ENCODE measurements at places on chromosomes 7 and 10.
A peak's percentile ranks its signal among the peaks of the same experiment; 100 is the strongest.

DNA sequence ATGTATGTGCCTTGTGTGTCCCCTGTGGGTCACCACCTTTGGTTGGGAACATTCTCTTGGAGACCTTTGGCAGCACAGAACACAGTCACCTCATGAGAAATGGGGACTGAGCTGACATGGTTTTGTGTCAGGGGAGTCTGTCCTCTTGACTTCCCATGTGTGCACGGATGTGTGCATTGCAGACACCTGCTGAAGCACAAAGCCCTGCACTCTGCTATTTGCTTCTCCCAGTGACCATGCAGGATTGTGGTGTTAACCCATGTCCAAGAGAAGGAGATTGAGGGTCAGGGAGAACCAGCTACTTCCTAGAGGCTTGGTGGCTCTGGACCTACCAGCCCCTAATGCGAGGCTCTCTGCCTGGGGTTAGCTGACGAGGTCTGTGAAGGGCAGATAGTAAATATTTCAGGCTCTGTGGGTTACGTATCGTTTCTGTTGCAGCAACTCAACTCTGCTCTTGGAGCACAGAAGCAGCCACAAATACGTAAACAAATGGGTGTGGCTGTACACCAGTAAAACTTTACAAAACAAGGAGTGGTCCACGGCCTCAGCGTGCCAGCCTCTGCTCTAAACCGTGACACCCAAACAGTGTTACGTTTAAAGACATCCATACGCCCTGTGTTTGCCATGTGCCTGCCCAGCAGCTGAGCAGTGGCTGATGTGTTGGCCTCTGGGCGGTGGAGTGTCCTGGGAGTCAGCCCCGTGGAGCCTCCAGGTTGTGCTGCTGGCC is 51.7 kb downstream of the ADCY1 start:
- DNase-seq, result no peak

DNA sequence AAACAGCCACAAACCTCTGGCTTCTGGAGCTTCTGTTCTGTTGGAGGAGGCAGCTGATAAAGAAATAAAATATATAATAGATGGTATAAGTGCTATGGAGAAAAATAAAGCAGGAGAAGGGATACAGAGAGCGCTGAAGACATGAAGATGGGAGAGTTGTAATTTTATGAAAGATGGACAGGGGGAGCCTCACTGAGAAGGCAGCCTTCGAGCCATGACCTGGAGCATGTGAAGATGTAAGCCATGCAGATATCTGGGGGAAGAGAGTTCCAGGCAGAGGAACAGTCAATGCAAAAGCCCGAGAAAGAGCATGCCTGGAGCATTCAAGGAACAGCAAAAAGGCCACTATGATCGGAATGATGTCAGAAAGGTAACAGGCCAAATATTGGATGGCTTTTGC is 187.5 kb downstream of the KIAA1217 start:
- DNase-seq, result no peak

GRCh38 chr10:28674782-28675181 is 2.5 kb upstream of the BAMBI start:
- no peak for DNase-seq

DNA sequence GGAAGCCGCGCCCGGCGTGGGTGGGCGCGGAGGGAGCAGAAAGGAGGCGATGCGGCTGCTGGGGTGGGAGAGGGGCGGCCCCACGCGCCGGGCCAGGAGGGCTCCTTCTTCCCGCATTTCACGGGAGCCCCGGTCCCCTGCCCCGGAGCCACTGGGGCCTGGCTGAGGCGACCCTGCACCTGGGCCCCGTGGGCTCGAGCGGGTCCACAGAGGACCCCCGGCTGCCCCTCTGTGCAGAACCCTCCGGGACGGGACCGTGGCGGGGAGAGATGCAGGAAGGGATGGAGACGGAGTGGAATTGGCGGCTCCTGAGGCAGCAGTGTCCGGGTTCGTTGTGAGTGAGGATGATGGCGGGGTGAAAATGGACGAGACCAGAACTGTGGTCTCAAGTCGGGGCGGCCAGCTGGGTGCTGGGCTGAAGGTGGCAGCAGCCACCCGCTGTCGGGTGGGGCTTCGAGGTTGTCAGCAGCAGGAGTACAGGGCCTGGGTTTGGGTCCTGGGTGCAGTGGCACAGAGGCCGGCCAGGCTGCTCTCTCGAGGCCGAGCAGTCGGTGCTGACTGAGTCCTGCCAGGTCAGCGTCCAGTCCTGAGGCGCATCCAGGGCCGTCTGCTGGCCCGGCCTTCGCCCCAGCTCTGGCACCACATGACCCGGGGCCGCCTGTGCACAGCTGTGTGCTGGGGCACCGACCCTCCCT is 80.4 kb downstream of the VIPR2 start:
- no peak for DNase-seq

- DNase-seq, result no peak
Measured at GRCh38 chr7:67402280-67402679, 405.6 kb downstream of the TYW1 start.

- peak; percentile 13 for DNase-seq
Measured at GRCh38 chr7:84364708-84365107, 170.1 kb upstream of the SEMA3A start.
